Gastrocnemius medialis (tissue), 4 donors: ENCODE measurements at places on chromosomes 2 and 18. TPM values are rescaled to one million over a fixed set of nuclear protein-coding genes. Genes with fewer than 3 reads are reported as not detected.

GRCh38 chr2:77391119-77391518, 131.1 kb downstream of the LRRTM4 start:
- no peaks in the 10 kb centered on the region for H3K27me3 ChIP-seq
- no peak for DNase-seq
- no peaks in the 10 kb centered on the region for H3K36me3 ChIP-seq
- no peak overlapping the region for H3K4me3 ChIP-seq

TMEM150A gene
- total RNA-seq = 86.3 TPM

LRRTM4 gene
- total RNA-seq = 0.36 TPM

DNA sequence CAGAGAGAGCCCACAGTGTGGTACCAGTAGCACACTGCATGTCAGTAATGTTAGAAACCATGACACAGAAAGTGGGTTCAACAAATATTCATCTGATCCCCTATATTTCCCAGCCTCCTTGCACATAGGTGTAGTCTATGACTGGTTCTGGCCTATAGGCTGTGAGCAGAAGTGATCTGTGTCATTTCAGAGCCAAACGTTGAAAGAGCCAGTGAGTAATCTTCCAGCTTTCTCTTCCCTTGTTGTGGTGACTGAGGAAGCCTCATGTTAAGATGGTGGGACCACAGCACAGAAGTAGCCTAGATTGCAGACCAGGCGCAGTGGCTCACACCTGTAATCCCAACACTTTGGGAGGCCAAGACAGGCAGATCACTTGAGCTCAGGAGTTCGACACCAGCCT, 4.1 kb downstream of the TMEM237 start:
- H3K4me1 ChIP-seq = peaks cover 12% of the 10 kb centered on the region
- DNase-seq = no peak
- H3K27me3 ChIP-seq = no peaks in the 10 kb centered on the region
- H3K36me3 ChIP-seq = peaks cover 4% of the 10 kb centered on the region
- H3K4me3 ChIP-seq = no peak overlapping the region
- H3K27ac ChIP-seq = no peak overlapping the region

- no peaks in the 10 kb centered on the region for H3K27me3 ChIP-seq
- no peaks in the 10 kb centered on the region for H3K4me1 ChIP-seq
- H3K36me3 ChIP-seq = no peaks in the 10 kb centered on the region
- no peak overlapping the region for H3K27ac ChIP-seq
- no peak for DNase-seq
These were observed 257.7 kb downstream of the PTGR3 start for GRCh38 chr18:74951165-74951760.

DNA sequence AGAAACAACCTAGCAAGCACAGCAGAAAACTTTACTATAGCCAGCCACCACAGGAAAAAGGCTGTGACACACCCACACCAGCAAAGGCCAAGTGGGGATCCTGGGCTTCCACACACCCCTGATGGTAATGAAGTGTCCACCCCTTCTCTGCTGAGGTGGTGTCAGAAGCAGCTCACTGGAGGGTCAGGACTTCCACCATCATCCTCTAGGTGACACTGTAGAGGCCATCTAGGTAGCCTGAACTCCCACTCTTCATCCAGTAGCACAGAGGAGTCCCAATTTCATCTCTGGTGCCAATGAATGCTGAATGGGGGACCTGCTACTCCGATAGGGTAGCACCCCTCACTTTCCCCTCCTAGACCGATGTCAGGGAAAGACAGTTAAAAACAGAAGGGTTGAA, 1544.4 kb downstream of the LRP1B start:
- H3K27me3 ChIP-seq = no peaks in the 10 kb centered on the region
- H3K4me3 ChIP-seq = no peak overlapping the region
- no peak overlapping the region for H3K27ac ChIP-seq
- no peaks in the 10 kb centered on the region for H3K36me3 ChIP-seq

- H3K36me3 ChIP-seq = no peaks in the 10 kb centered on the region
- no peaks in the 10 kb centered on the region for H3K4me1 ChIP-seq
- no peaks in the 10 kb centered on the region for H3K27me3 ChIP-seq
- H3K27ac ChIP-seq = no peak overlapping the region
- no peak overlapping the region for H3K4me3 ChIP-seq
These were observed 75.7 kb upstream of the RAB6C start for GRCh38 chr2:129903586-129904425.

TRAPPC12 gene
- 54.2 TPM for total RNA-seq

- DNase-seq = no peak
- H3K36me3 ChIP-seq = no peaks in the 10 kb centered on the region
- H3K4me3 ChIP-seq = no peak overlapping the region
- H3K27ac ChIP-seq = no peak overlapping the region
- H3K4me1 ChIP-seq = no peaks in the 10 kb centered on the region
- H3K27me3 ChIP-seq = no peaks in the 10 kb centered on the region
These were observed 27.0 kb upstream of the HK2 start for GRCh38 chr2:74806920-74807319.

DNA sequence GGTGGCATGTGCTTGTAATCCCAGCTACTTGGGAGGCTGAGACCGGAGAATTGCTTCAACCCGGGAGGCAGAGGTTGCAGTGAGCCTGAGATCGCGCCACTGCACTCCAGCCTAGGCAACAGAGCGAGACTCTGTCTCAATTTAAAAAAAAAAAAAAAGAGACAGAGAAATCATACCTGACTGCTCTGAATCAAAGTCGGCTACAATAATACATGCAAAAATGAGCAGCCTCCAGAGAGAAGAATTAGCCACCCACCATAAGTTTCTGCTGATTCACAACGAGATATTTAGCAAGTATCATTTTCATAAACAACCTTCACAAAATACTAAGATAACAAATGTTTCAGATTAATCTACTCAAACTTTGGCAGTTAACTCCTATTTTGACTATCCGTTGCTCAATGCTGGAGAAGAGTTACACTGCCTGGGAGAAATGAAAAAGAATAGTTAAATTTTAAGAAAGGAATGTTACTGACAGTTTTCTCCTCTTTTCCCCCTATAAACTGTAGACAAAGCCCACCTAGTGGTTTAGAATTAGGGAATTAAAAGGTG, 1.5 kb downstream of the OSBPL1A start:
- no peak overlapping the region for H3K27ac ChIP-seq
- H3K36me3 ChIP-seq = no peaks in the 10 kb centered on the region
- no peak for DNase-seq

ACADL gene
- total RNA-seq = 1.6 TPM

GRCh38 chr2:7508296-7508943, 591.2 kb downstream of the RNF144A start:
- H3K27ac ChIP-seq = no peak overlapping the region
- no peaks in the 10 kb centered on the region for H3K4me1 ChIP-seq
- no peak overlapping the region for H3K4me3 ChIP-seq
- no peak for DNase-seq
- no peaks in the 10 kb centered on the region for H3K36me3 ChIP-seq

PRLH gene
- total RNA-seq = not detected

DNA sequence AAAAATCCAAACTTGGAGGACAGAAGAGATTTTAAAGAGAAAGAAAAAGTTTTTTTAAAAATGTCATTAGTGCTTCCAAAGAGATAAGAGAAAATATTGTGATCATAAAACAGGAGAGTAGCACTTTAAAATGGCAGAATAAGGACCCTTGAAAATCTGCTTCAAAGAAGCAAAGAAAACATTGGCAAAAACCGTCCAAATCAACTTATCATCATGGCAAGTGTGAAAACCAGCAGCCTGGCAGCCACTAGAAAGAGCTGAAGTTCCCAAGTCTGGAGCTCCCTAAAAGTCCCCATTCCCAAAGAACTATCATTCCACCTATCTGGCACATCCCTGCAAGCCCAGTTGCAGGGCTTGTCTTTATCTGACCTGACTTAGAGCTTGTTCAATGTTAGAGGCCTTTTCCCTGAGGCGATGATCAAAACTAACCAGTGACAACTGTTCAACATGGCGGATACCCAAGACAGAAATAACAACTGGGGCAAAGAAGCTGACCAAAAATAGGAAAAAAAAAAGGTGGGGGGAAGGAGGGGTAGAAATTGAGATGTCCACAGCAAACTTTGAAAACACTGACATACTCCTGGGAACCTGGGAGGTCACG, 24.6 kb upstream of the RNU4ATAC start:
- no peaks in the 10 kb centered on the region for H3K36me3 ChIP-seq
- DNase-seq = no peak
- no peaks in the 10 kb centered on the region for H3K27me3 ChIP-seq
- H3K27ac ChIP-seq = peak overlapping the region; percentile 87
- peaks cover 71% of the 10 kb centered on the region for H3K4me1 ChIP-seq

- peaks cover under 1% of the 10 kb centered on the region for H3K4me1 ChIP-seq
- no peak overlapping the region for H3K4me3 ChIP-seq
- H3K27me3 ChIP-seq = no peaks in the 10 kb centered on the region
- no peak overlapping the region for H3K27ac ChIP-seq
- H3K36me3 ChIP-seq = no peaks in the 10 kb centered on the region
These were observed 11.8 kb downstream of the NCAPH start for GRCh38 chr2:96347395-96347794.

KCNF1 gene
- total RNA-seq = not detected

KANSL1L gene
- total RNA-seq = 21.9 TPM

- H3K27ac ChIP-seq = no peak overlapping the region
- no peaks in the 10 kb centered on the region for H3K27me3 ChIP-seq
- DNase-seq = no peak
- no peak overlapping the region for H3K4me3 ChIP-seq
These were observed 185.8 kb upstream of the ARL4C start for GRCh38 chr2:234682492-234683228.

GMCL1 gene
- total RNA-seq = 2.0 TPM

RGPD3 gene
- total RNA-seq = 0.38 TPM

- no peaks in the 10 kb centered on the region for H3K4me1 ChIP-seq
- H3K27me3 ChIP-seq = no peaks in the 10 kb centered on the region
- no peak for DNase-seq
- no peak overlapping the region for H3K4me3 ChIP-seq
These were observed 91.4 kb upstream of the NCK2 start for GRCh38 chr2:105653302-105653701.

DNA sequence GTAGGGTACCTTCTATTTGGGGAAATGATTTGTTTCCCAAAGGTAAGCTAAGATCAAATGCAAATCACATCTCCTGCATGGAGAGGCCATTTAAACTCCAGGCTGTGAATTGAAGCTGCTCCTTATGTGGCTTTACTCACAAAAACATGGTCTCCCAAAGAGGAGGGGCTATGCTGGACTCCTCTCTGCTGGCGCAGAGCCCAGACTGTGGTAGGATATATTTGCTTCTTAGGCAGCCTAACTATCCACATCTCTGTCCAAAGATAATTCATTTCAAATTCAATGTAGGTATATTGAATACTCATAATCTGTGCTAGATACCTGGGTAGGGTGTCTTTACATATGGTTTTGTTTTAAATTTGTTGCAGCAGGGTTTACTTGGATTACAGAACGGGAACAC, 358.5 kb downstream of the ALK start:
- no peak for DNase-seq
- no peaks in the 10 kb centered on the region for H3K27me3 ChIP-seq
- no peak overlapping the region for H3K4me3 ChIP-seq
- no peaks in the 10 kb centered on the region for H3K36me3 ChIP-seq
- H3K4me1 ChIP-seq = no peaks in the 10 kb centered on the region

DNA sequence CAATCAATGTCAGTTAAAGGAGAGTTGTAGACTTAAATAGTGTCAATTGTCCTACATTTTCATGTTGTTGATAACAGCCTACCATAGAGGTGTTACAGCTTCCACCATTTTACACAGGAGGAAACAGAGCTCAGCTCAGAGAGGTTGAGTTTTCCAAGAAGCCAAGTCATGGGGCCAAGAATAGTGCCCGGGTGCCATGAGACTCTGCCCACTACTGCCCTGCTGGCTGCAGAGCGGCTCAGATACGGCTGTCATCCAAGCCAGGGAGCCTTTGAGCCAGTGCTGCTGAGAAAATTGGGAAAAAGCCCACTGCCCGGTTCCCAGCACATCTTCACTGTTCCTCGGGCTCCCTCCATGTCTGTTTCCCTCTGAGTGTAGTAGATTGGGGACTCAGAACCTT, 22.0 kb downstream of the RAB12 start:
- H3K4me3 ChIP-seq = no peak overlapping the region
- peaks cover 62% of the 10 kb centered on the region for H3K4me1 ChIP-seq
- peak overlapping the region; percentile 50 for H3K27ac ChIP-seq
- DNase-seq = peak; percentile 49
- H3K27me3 ChIP-seq = no peaks in the 10 kb centered on the region

- H3K27ac ChIP-seq = peak overlapping the region; percentile 58
- no peak for DNase-seq
- peaks cover 70% of the 10 kb centered on the region for H3K4me1 ChIP-seq
- H3K4me3 ChIP-seq = no peak overlapping the region
- H3K27me3 ChIP-seq = no peaks in the 10 kb centered on the region
These were observed 28.5 kb downstream of the TMEM131 start for GRCh38 chr2:97967216-97967592.

GRCh38 chr2:226489775-226490541, 309.7 kb downstream of the IRS1 start:
- no peaks in the 10 kb centered on the region for H3K4me1 ChIP-seq
- no peak for DNase-seq
- no peak overlapping the region for H3K27ac ChIP-seq
- no peak overlapping the region for H3K4me3 ChIP-seq

KIF1A gene
- 0.05 TPM for total RNA-seq

- H3K27me3 ChIP-seq = no peaks in the 10 kb centered on the region
- H3K27ac ChIP-seq = no peak overlapping the region
- no peak overlapping the region for H3K4me3 ChIP-seq
- no peaks in the 10 kb centered on the region for H3K4me1 ChIP-seq
- DNase-seq = no peak
These were observed 1.7 kb upstream of the GPR35 start for GRCh38 chr2:240623531-240624010.

GRCh38 chr2:216775043-216775453, 79.7 kb upstream of the IGFBP5 start:
- H3K27me3 ChIP-seq = no peaks in the 10 kb centered on the region
- peaks cover 37% of the 10 kb centered on the region for H3K4me1 ChIP-seq
- H3K36me3 ChIP-seq = no peaks in the 10 kb centered on the region
- peak overlapping the region; percentile 98 for H3K27ac ChIP-seq
- peak; percentile 93 for DNase-seq
- no peak overlapping the region for H3K4me3 ChIP-seq

NAT8 gene
- not detected for total RNA-seq

GRCh38 chr2:189569295-189569910, 11.2 kb downstream of the SLC40A1 start:
- DNase-seq = no peak
- H3K27me3 ChIP-seq = no peaks in the 10 kb centered on the region
- H3K4me1 ChIP-seq = peaks cover 46% of the 10 kb centered on the region
- H3K4me3 ChIP-seq = no peak overlapping the region
- H3K36me3 ChIP-seq = no peaks in the 10 kb centered on the region

GRCh38 chr2:178523596-178524134, 43.4 kb downstream of the PLEKHA3 start:
- peaks cover 31% of the 10 kb centered on the region for H3K36me3 ChIP-seq
- no peaks in the 10 kb centered on the region for H3K27me3 ChIP-seq
- peak overlapping the region; percentile 77 for H3K27ac ChIP-seq
- no peak for DNase-seq
- H3K4me1 ChIP-seq = peaks cover 3% of the 10 kb centered on the region

DNA sequence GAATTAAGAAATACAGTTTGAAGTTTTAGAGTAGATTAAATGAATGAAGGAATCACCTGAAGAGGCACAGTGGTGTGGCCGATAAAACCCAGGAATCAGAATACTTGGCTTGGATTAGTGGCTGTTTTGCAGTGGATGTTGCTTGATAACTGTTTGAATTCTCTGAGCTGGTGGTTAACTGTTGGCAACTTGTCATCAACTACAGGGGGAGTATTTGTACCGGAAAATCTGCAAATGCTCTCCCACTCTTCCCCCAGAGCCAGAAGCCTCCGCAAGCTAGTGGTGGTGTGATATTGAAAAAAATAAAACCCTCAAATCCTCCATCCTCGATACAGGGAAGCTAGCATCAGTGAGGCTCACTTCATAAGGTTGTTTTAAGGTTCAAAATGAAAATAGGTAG, 326.7 kb downstream of the DPP10 start:
- H3K27ac ChIP-seq = no peak overlapping the region
- no peaks in the 10 kb centered on the region for H3K36me3 ChIP-seq
- no peak for DNase-seq
- H3K4me3 ChIP-seq = no peak overlapping the region
- no peaks in the 10 kb centered on the region for H3K27me3 ChIP-seq
